ENCODE measurements at places on chromosomes 16 and 17. TPM values are rescaled to one million over a fixed set of nuclear protein-coding genes. Genes with fewer than 3 reads are reported as not detected.

- peak; percentile 58 for DNase-seq
Measured at GRCh38 chr16:20763461-20764232, at the start of gene ACSM3. TSS of gene ACSM3 (plus strand) at chr16:20764014. CDS start at chr16:20770035, 6,021 bp downstream.

The PROCA1 gene
- 3.1 TPM for polyA plus RNA-seq

GRCh38 chr16:49932434-49932833 lies 76.5 kb upstream of the ZNF423 start:
- DNase-seq: no peak

The CEP95 gene
- polyA plus RNA-seq: 59.3 TPM

DNA sequence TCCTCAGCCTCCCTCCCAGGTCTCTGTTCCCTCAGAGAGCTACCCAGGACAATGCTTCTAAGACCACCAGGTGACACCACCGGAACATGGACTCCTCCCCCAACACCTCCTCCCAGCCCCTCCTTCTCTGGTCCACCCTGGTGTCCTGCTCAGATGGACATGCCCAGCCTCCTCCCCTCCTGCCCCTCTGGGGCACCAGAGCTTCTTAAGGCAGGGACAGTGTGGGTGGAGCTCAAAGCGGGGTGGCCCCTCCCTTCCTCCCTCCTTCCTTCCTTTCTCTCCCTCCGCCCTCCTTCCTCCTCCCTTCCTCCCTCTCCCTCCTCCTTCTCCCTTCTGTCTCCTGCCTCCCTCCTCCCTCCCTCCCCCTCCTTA lies 22.7 kb downstream of the TRPV3 start:
- no peak for DNase-seq

DNA sequence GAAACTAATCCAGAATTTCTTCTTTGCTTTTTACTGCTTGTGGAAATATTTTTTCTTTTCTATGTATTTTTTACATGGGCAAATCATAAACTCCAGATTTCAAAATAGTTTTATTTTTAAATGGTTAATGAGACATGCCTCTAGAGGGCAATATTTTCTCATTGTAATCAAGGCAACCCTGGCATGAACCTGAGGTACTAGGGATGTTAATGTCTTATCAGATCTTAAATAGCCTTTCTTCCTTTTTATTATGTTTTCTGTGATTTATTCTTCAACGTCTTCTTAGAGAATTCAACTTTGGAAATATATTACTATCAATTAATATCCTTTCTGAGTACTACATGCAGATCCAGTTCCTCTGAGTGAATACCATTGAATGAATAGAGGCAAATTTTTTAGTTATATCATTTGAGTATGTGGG lies 324.7 kb downstream of the BCAS3 start:
- no peak for DNase-seq

- no peak for DNase-seq
Measured at GRCh38 chr16:5979905-5980550, 882.4 kb upstream of the EEF2KMT start.

The CCDC137 gene
- polyA plus RNA-seq: 14.8 TPM
